ENCODE measurements at places on chromosomes 12 and 14.

- DNase-seq, result no peak
Observed at GRCh38 chr12:1083889-1084262, 92.9 kb downstream of the ERC1 start.

GRCh38 chr14:104476437-104476836 is 103.1 kb upstream of the C14orf180 start:
- DNase-seq, result no peak

DNA sequence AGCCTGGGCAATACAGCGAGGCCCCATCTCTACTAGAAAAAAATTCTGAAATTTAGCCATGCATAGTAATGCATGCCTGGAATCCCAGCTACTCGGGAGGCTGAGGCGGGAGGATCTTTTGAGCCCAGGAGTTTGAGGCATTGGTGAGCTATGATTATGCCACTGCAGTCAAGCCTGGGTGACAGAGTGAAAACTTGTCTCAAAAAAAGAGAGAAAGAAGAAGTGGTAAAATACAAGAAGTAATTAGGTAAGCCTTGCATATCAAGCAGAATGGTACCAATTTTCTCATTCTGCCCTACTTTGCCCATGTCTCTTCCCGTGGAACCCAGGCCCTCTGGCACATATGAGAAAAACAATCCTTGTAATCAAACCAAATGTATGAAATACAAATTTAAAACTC is 70.7 kb downstream of the SUSD6 start:
- DNase-seq, result no peak

DNA sequence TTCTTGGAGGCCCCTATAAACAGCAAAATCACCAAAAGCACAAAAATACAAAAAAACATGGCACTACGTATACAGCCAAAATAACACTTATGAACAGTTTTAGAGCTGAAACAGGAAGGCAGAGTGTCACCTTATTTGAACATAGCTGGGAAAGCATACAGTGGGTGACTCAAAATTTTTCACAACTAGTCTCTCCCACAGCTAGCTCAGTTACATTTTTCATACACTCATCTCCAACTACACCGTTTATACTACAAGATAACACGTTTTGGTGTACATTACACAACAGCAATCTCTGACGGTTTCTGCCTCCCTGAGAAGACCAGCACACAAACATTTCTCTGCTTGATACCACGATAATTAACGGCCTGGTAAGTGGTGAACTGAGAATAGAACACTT is 2.9 kb downstream of the RAD52 start:
- no peak for DNase-seq

DNA sequence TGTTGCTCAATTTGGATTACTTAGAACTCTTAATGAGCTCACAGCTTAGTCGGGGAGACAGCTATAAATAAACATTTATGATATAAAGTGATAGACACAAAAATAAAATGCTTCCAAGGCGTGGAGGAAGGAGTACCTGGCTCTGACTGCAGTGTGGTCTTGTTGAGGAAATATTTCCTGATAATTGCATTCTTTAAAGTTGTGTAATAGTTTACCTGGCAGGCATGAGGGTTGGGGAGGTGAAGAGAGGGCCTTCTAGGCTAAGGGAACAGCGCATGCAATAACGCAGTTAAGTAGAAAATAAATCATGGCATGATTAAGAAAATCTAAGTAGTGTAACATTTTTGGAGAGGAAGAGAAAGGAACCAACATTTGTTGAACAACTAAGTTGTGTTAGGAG is 260.5 kb upstream of the ATP2B1 start:
- no peak for DNase-seq

DNA sequence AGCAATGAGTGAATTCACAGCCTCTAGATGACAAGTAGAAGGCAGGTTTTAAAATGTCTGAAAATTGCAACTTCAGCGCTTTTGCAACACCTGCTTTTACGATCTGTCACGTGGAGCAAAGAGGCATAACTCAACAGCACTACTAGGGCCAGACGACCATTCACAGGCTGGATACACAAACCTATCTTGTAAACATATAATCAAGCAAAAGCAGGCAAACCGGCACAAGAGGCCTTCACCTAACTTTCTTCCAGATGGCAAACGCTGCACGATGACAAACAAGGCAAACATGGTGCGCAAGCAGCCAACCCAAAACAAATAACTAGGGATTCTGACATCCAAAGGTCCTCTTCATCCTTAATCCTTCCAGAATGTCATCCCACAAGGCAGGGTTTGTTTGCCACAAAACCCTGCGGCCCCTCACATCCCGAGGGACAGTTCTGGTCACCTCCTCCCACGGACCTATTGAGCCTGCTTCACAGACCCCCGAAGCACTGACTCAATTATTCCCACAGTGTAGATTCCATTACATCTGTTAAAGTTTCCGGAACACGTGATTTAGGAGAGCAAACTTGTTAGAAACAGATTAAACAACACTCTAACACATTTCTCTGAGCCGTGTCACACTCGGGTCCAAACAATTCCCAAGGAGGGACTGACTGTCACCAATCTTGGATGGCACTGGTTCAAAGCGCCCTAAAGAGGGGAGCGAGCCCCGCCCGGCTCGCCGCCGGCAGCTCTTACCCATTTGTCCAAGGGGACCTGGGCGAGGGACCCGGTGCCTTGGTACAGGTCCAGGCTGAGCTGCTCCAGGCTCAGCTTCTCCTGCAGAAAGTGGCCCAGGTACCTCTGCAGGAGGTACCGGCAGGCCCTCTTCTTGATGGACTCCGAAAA is 823 bp downstream of the ATG2B start:
- peak; percentile 37 for DNase-seq

GRCh38 chr12:125249066-125249824 is 184.0 kb downstream of the AACS start:
- no peak for DNase-seq

DNA sequence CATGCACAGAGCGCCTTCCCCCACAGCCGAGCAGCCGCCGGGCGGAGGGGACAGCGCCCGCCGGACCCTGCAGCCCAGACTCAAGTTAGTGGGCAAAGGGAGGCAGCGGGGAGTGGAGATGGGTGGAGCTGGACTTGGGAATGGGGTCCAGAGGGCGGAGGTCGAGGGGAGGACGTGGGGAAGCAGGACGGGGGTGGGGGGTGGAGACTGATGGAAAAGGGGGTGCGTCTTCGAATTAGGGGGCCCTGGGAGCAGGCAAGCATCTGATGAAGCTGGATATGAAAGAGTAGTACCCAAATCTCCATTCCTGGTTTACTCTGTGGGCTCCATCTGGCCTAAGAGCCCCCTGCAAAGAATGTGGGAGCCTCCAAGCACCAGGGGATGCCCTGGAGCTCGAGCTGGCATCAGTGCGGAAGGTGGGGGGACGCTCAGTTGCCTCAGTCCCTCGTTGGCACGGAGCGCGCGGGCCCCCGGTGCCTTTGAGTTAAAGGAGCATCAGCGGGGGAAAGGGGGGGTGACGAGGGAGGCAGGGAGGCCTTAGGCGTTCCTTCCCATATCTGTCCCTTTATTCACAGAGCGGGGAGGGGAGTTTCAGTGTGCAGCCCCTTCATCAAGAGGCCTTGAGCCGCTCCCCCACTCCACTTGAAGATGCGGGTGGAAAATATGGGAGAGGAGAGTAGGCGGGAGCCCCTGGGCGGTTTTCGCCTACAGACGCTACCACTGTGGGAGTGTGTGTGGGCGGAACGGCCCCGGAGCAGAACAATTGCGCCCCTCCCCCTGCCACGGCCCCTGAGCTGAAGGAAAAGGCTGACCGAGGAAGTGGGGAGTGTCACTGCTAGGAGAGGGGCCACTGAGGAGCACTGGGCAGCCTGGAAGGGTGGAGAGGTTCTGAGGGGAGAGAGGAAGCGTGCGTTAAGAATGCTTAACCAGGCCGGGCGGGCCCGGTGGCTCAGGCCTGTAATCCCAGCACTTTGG is 644 bp downstream of the NAB2 start:
- DNase-seq, result no peak

- no peak for DNase-seq
Observed at GRCh38 chr12:22881878-22882385, 257.0 kb downstream of the ETNK1 start.

GRCh38 chr14:100775831-100776591 is 49.3 kb downstream of the DLK1 start:
- no peak for DNase-seq

- DNase-seq, result no peak
Observed at GRCh38 chr12:3881281-3881950, 8.2 kb upstream of the PARP11 start.

DNA sequence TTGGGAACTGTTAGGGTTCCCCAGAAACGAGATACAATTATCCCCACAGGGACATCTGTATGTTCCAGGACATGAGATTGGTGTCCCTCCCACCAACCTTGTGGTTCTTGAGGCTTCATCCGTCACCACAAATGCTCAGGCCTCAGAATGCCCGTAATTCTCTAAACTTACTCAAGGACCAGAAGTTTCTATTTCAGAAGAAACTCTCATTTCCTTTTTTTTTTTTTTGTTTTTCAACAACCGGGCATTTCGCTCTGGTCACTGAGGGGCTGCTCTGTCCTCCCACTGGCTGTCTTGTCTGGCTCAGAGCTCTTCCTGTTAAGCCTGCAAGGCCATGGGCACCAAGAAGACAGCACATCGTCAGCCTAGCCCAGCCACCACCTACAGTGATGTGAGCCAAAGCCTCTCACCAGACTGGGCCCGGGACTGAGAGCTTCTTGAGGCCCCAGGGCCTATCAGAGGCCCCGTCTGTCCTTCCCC is 36.2 kb downstream of the VDR start:
- no peak for DNase-seq

DNA sequence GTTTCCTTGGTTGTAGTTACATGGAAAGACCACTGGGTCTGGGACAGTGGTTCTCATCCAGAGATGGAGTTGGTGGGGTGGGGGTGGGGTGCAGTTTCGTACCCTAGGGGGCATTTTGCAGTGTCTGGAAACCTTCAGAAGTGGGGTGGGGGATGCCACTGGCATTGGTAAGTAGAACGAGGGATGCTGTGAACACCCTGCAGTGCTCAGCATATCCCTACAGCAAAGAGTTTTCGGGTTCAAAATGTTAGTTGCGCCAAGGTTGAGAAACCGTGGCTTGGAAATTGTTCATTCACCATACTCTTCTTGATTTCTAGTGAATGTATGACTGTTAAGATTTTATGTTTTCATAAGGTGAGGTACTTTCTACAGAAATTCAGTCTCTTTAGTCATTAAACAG is 28.7 kb downstream of the TRAF3 start:
- DNase-seq, result no peak

DNA sequence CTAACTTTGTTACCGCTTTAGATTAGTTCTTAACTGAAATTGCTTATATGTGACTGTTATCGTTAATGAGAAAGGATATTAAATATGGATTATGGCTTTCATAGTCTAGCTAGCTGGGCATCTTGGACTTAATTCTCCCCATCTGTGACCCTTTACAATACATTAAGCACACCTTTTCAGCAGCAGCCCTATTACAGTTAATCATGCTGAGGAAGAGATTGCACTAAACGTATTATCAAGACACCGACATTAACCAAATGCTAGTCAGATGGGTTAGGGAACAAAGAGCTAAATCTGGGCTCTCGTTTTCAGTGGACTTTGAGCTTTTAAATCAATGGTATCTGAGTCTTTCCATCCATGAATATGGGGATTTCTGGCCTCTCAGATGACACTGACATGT is 447.5 kb upstream of the DCN start:
- DNase-seq, result no peak

DNA sequence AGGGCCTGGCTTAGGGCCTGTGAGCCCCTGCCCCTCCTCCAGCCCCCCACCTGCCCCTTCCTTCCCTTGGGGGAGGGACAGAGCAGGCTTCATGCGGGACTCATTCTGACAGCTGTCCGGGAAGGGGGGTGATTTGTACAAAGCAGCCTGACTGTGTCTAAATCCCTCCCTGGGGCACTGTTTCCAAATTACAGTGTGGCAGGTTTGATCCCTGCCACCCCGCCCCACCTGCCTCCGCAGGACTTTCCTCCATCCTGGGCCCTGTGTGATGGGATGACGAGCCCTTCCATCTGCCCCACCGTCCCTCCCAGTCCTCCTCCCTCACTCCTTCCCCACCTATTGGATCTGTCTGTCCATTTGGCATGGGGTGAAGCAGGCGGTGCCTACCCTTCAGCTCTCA is 363.9 kb downstream of the BCL11B start:
- no peak for DNase-seq

DNA sequence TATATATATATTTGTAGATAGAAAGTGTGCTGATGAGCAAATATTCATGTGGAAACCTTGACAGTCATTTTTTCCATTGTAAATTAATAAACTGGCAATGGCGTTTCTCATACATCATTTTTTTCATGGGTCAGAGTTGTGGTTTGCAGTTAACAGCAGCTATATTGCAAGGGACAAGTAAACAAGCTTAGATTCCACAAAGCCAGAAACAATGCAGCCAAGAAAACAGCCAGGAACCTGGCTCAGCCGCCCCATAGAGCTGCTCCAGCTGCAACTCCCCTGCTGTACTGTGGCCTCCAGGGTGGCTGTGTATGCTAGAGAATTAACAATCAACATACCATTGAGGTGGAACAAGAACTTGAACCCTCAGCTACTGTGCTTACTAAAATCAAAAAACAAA is 298.2 kb downstream of the TMEM132D start:
- no peak for DNase-seq

GRCh38 chr12:94264736-94265485 is 116.5 kb downstream of the PLXNC1 start:
- no peak for DNase-seq

- DNase-seq, result no peak
Observed at GRCh38 chr14:44339231-44339630, 167.9 kb downstream of the FSCB start.

DNA sequence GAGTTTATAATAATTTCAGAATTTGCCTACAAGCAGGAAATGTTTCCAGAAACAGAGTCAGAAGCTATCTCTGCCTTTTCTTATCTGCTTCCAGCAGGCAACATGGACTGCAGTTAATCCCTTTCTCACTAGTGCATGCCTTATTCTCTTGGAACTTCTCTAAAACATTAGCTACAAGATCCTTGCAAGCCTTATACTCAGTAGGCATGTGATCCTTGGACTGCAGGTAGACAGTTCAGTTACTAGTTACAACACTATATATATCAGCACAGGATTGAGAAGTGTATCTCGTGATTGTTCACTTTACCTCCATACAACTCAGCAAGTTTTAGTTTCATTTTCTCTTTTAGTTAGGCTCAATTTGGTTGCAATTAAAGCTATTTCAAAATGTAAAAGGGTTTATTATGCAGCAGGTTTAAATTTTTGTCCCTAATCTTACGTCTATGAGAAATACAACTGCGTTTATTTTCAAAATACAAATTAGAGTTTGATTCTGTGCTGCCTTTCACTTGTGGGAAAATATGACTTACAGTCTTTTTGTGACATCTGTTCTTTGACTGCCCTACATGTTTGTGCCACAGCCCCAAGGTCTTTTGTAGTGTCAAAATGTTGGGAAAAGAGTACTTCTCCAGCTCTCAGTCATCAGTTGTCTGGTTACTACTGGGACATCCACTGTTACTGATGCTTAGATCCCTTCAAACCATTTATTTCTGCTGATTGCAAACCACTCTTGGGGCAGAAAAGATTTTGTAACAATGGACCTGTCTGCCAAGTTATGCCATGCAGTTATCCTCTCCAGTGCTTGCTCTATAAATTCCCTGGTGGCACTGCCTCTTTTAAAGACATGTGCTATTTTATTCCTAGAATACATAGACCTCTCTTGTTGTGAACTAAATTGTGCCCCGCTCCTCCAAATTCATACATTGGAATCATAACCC is 709.0 kb upstream of the FOXG1 start:
- no peak for DNase-seq

- DNase-seq, result peak; percentile 4
Observed at GRCh38 chr12:58727521-58727920, 192.8 kb downstream of the LRIG3 start.

Data from HuH-7 (cell line).